ENCODE measurements at places on chromosomes 1 and 21.

- DNase-seq = no peak
These were observed 25.1 kb upstream of the IFNGR2 start for GRCh38 chr21:33378081-33378480.

DNA sequence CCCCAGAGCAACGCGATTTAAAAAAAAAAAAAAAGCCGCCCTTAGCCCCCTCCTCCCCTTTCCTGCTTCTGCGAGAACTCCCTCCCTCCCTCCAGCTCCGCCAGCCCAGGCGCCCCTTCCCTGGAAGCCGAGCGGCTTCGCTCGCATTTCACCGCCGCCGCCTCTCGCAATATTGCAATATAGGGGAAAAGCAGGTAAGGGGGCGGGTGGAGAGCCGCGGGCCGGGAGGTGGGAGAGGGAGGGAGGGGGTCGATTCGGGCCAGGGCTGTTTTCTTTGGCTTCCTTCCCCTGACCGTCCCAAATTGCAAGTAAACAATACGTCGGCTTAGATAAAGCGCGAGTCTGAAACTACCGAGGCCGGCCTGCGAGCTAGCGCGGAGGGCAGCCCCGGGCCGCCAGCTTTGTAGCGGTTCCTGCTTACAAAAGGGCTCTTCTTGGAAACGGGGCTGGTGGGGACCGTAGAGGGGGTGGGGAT, 408 bp downstream of the LMO4 start:
- DNase-seq = no peak

GRCh38 chr1:111739925-111740765, 950 bp upstream of the INKA2 start:
- peak; percentile 63 for DNase-seq

DNA sequence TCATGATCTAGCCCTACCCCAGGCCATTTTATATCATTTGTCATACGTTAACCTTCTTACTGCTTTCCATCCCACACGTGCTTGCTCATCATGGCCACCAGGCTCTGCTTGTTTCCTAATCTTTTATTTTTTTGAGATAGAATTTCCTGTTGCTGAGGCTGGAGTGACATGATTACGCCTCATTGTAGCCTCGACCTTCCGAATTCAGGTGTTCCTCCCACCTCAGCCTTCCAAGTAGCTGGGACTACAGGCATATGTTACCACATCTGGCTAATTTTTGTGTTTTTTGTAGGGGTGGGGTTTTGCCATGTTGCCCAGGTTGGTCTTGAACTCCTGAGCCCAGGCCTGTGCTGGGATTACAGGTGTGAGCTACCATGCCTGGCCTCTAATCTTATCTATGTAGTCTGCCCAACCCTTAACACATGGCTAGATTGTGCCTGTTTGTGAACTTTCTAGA, 3.3 kb downstream of the UAP1 start:
- DNase-seq = no peak

DNA sequence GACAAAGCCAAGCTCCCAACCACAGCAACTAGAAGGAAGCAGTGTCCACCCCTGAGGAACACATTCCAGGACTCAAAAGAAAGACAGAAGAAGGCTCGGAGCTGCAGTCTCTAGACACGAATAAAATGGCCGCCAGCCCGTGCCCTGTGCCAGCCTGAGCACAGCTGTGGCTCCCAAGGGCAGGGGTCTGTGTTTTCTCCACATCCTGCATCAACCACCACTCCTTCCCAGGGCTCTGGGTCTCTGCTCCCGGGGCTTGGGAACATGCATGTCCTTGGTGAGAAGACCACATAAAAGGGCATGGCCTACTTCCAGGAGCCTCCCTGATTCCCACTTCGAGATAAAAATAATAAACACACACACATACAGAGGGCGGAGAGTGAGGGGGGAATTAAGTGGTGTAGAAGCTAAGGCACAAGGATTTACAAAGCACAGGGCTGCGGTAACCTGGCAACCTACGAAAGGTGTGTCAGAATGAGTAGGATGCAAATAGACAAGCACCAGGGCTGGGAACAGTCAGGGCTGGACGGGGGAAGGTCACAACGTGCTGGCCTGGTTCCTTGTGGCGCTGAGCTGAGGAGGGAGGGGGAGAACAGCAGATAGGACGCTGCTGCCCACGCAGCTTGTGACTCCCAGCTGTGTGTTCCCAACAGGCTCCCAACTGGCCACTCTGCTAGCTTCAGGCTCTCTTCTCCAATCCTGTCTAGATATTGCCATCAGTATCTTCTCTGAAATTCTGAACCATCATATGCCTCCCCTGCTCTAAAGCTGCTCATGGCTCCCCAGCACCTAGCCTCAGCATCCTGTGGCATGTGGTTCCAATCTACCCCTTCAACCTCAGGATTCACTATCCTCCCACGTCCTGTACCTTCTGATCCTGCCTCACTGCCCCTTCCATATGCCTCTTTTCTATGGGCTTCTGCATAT, 72.5 kb downstream of the CD34 start:
- DNase-seq = peak; percentile 56

DNA sequence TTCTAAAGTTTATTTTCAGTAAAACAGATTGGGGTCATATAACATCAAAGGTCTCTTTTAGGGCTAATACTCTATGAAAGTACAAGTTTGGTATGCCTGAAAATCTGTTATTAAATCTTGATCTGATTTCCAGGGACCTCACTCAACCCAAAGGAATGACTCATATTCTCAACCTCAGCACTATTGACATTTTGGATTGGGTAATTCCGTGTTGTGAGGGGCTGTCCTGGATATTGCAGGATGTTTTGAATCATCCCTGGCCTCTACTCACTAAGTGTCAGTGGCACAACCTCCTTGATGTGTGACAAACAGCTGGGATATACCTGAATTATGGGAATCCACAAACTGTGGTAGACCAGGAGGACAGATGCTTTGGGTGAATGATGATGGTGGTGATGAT, 51.5 kb upstream of the CYP2J2 start:
- DNase-seq = no peak

DNA sequence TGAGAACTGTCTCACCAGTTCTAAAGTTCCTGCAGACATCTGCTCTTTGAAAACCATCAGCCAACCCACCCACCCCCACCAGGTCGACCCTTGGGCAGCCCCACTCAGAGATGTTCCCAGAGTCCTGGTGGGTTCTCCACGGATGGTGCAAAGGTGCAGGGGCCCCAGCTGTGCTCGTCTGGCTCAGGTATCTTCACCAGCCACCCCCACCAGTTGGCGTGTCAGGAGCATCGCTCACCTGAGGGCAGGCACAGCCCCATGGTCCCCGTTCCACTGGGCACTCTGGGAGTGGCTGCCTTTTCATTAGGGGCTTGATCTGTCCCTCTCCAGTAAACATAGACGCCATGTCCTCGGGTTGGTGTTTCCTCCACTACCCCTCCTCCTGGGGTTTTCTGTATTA, 70.5 kb downstream of the UMODL1 start:
- DNase-seq = no peak

DNA sequence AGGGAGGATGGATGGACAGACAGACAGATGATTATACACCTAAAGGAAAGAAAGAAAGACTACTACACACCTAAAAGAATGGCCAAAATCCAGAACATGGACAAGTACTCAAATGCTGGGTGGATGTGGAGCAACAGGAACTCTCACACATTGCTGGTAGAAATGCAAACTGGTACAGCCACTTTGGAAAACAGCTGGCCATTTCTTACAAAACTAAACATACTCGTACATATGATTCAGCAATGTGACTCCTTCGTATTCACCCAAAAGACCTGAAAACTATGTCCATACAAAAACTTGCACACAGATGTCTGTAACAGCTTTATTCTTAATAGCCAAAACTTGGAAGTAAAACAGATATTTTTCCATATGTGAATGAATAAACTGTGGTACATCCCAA, 51.3 kb downstream of the PRPF38A start:
- no peak for DNase-seq

DNA sequence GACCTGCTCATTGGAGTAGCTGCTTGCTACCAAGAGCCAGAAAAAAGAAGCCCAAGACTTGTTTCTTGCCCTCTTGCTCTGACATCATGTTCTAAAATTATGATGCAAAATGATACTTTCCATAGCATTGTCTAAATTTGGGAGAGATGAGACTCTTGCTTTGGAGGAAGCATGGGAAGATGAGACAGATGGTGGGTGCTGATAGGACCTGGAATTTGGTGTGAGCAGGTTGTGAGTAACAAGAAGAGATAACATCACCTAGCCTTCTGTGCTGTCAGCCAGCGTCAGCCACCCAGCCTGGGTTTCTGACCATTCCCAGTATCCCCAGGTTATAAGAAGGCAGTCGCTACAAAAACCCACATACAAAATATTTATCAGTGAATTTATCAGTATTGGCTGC, 67.1 kb upstream of the GCLM start:
- DNase-seq = no peak

DNA sequence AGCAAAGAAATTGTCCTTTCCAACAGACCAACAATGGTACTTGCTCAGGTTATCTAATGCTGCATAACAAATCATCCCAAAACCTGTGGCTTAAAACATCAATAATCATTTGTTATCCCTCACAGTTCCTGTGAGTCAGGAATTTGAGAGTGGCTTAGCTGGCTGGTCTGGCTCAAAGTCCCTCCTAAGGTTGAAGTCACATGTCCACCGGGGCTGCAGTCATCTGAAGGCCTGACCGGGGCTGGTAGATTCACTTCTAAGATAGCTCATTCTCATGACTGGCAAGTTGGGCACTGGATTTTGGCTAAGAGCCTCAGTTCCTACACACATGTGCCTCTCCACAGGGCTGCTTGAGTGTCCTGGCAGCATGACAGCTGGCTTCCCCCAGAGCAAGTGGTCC, 16.9 kb downstream of the ERI3 start:
- no peak for DNase-seq

GRCh38 chr1:82086739-82087138, 286.0 kb downstream of the ADGRL2 start:
- DNase-seq = no peak

- no peak for DNase-seq
These were observed 72.2 kb downstream of the GNG12 start for GRCh38 chr1:67761091-67761490.

DNA sequence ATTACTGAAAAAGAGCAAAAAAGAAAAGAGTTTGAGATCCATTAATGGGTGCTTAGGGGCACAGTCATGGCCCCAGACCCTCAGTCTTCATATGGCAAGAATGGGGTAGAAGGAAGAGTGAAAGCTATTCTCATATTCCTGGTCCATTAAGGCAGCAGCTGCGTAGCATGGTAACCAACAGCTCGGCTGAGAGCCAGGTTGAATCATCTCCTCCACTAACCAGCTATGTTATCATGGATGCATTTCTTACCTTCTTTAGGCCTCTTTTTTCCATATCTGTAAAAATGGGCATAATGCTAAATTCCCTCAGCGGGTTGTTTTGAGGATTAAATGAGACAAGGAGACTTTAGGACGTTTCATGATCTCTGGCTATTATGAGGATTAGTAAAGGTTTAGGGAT, 15.0 kb upstream of the SARS1 start:
- no peak for DNase-seq

DNA sequence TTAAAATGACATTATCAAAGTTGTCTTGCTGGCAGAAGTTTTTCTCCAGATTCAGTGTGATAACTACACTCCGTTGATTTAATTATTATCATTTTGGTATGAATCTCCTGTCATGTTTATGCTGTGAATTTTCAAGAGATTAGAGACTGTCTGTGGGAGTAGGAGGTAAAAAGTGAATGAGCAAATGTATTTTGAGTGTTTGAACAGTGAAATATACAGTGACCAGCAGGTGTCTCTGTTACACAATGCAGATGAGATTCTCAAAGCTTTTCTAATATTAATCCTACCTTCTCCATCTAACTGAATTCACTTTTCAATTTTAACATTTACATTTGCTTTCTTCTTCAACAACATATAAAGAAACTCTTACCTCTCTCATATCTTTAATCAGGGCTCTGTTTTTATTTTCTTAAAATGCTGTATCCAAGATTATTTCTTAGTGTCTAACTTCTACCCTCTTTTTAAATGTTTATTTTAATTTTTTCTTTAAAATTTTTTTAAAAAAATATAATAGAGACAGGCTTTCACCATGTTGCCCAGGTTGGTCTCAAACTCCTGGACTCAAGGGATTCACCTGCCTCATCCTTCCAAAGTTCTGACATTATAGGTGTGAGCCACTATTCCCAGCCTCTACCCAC, 20.9 kb upstream of the HSPA13 start:
- no peak for DNase-seq

GRCh38 chr1:179881642-179882252, 338 bp upstream of the TOR1AIP1 start:
- DNase-seq = no peak

DNA sequence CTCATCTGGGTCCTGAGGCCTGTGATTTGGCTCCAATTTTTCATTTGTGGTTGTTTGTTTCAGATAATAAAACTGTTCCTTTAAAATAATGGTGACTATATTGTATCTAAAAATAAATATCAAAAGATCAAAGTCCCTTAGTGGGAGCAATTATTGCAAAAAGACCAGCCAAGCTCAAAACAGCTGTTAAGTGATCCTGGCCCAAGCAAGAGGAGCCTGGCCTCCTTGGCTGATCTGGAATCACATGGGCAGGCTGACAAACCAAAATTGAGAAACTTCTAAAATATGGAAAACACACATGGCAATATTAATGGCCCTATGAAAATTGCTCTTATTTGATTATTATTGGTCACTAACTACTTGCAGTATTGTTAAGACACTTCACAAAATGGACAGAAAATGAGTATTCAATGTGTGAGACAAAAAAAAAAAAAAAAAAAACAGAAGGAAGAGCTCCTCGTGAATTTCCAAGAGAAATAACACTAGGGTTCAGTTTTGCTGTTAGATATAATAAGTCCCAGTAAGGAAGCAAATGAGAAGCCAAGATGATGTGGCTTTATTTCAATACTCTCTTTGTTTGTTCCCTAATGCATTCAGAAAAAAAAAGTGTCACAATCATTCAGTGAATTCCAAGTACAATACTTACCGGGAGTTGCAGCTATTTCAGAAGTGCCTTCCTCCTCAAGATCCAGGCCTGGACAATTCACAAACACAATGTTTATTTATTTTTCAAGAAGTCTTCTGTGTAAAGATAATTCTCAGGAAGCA, 105.1 kb downstream of the SEC16B start:
- no peak for DNase-seq

- no peak for DNase-seq
These were observed 23.1 kb downstream of the GPR137B start for GRCh38 chr1:236165238-236165981.

DNA sequence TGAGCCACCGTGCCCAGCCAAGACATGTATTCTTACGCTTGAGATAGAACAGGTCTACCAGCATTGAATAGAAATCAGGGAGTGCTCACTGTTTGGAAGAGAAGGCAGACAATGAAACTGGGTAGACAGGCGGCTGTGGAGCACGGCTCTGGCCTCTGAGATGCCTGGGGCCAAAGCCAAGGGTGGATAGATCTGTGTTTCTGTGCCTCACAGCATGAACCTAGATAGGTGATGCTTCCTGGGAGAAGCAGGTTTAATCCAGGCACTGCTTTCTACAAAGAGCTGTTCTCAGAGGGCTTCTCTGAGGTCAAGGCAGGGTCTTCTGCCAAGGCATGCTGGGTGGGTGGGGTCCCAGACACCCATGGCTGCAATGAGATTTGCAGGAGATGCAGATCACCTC, 24.6 kb upstream of the PRSS38 start:
- DNase-seq = no peak

GRCh38 chr1:113118266-113118665, 45.3 kb downstream of the LRIG2 start:
- no peak for DNase-seq

Data from DMS153 (cell line).